ENCODE measurements at places on chromosomes 11 and 22. TPM values are rescaled to one million over a fixed set of nuclear protein-coding genes. Genes with fewer than 3 reads are reported as not detected.

Gene MAPK8IP2
- 0.14 TPM for total RNA-seq

Gene MMP11
- total RNA-seq = 0.32 TPM

Gene SNX32
- 3.0 TPM for total RNA-seq

Gene FXYD6
- 0.47 TPM for total RNA-seq

Gene YPEL1
- 1.0 TPM for total RNA-seq

Gene DDI1
- not detected for total RNA-seq

Gene ELFN2
- total RNA-seq = 0.25 TPM

Gene BTBD18
- total RNA-seq = not detected

Gene RAB36
- 0.50 TPM for total RNA-seq
